ENCODE measurements at places on chromosomes 1 and 21. TPM values are rescaled to one million over a fixed set of nuclear protein-coding genes. Genes with fewer than 3 reads are reported as not detected.

The VPS26C gene
- total RNA-seq, result 69.6 TPM

DNA sequence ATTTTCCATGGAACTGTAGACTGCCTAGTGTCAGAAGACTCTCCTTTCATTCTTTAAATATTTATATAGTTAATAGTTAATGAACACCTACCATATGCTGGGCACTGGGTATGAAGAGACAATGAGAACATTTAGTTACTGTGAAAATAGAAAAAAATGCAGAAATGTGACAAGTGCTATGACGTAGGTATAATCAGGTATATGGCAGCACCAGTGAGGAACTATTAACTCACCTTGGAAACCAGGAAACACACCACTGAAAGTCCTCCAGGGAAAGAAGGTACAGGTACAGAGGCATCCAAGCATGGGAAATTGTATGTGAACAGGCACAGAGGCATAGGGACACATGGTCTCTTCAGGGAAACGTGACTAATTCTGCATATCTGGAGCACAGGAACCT is 42.3 kb downstream of the DPT start:
- no peak for DNase-seq

The GATAD2B gene
- 34.9 TPM for total RNA-seq

- DNase-seq, result no peak
Measured at GRCh38 chr1:91121366-91121765, 99.5 kb upstream of the ZNF644 start.

- no peak for DNase-seq
Measured at GRCh38 chr1:43418858-43419257, 29.2 kb downstream of the SZT2 start.
